BJ (cell line): ENCODE measurements at places on chromosomes 6 and 20.
A peak's percentile ranks its signal among the peaks of the same experiment; 100 is the strongest.

GRCh38 chr6:128754658-128755256, 128.2 kb upstream of the LAMA2 start:
- DNase-seq = no peak

DNA sequence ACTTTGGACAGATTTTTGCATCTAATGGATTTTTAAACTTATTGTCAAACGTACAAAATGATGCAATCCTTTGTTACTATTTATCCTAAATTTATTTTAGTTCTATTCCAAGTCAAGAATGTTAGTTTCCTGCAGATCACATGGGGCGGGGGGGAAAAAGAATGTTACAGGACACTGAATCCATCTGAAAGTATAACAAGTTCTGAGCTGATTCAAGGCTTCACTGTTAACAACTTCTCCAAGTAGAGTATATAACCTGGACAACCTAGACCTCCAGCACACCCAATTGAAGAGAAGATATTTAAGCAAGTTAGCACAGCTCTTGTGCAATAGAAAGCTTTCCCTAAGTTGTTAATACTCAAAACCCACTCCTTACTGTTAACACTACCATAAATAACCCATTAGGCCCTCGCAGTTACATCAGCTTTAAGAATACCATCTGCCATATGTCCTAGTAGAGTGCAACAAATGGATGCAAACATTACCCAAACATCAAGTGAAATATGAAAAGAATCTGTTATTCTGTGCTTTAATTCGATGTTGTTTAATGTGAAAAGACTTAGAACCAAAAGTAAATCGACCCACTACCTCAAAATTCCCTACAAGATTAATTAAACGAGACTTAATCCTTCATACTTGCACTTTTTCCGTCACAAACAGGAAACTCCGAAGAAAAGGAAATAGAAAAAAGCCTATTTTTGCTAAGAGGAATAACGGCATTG, 1.3 kb downstream of the SEC63 start:
- no peak for DNase-seq

DNA sequence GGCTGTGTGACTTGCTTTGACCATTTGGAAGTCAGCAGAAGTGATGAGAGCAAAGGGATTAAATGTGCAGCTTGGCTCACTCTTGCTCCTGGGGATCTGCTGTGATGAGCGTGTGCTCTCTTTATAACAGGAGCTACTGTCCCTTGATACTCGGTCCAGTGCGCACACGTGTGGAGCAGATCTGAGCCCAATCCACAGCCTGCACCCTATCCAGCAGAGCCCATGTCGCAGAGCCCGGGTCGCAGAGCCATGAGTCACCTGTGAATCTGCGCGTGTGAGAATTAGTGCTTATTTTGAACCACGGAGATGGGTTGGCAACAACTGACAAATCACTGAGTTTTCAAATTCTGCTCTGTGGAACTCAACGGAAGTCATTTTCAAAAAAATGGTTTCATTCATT, 291.0 kb upstream of the SULF2 start:
- DNase-seq = no peak

GRCh38 chr6:32439602-32440214, at the start of gene HLA-DRA:
HLA-DRA (plus strand) TSS chr6:32439887; CDS start chr6:32439951, 64 bp downstream.
- DNase-seq = peak; percentile 6

- no peak for DNase-seq
These were observed 55.1 kb downstream of the IRF4 start for GRCh38 chr6:446418-447366.

DNA sequence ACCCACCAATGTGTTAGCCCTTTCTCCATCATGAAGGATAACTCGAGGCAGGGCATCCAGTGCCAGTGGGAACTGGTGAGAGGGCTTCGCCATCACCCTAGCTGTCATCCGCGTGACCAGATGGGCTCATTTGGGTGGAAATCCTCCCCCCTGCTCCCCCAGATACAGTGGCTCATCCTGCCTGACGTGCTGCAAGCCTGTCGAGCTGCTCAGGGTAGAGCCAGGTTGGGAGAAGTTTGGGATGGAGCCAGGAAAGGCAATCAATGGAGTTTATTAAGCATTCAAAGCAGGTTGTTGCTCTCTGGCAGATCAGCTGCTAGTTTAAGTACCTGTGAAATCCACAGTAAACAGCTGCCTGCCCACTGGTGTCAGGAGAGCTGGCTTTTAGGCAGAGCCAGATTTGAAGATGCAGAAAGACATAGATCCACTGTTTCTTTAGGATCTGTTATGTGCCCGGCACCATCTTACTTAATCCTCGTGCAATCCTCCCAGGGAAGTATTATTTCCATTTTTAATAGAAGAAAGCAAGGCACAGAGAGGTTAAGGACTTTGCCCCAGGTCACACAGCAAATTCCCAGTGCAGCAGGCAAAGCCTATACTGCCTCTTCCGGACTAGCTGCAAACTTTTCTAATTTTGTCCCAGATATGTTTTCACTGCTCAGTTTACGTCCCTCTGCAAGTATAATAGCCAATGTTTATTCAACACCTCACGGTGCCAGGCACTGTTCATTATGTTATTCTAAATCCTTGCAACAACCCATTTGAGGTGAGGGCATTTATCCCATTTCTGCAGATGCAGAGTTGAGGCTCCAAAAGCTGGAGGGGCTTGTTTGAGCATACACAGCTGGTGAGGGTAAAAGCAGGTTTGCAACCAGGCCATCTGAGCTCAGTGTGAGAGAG, 54.1 kb upstream of the KCNG1 start:
- no peak for DNase-seq

DNA sequence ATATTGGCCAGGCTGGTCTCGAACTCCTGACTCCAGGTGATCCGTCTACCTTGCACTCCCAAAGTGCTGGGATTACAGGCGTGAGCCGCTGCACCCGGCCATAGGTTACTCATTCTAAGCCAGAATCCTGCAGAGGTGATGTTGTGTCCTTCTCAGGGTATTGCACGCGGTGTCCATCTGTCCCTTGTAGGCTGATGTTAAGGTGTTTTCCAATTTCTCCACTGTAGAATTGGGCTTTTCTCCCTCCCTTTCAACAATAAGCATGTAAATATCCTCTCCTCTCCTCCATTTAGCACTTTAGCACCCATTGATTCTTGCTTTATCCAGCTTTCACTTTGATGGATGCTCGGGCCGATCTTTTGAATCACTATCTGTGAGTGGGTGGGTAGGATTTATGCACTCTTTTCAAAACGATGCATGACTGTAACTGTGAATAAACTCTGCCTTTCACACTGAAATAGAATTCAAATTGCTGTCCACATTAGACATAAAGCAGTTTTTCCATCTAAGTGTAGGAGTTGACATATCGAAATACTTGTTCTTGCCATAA, 52.6 kb downstream of the ZBTB2 start:
- no peak for DNase-seq

GRCh38 chr6:98471444-98471843, 362.9 kb upstream of the POU3F2 start:
- no peak for DNase-seq

DNA sequence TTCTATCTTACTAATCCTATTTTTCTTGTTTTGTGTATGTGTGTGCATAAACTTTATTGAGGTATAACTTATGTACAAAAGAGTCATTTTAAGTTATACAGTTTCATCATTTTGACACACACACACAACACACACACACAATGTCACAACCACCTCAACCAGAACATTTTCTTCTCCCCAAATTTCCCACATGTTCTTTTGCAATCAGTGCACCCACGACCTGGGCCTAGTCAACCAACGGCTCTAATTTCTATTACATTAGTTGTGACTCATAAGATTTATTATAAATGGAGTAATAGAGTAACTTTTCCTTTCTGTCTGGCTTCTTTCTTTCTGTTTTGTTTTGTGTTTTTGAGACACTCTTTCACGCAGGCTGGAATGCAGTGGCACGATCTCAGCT, 9.8 kb upstream of the POM121L2 start:
- no peak for DNase-seq

DNA sequence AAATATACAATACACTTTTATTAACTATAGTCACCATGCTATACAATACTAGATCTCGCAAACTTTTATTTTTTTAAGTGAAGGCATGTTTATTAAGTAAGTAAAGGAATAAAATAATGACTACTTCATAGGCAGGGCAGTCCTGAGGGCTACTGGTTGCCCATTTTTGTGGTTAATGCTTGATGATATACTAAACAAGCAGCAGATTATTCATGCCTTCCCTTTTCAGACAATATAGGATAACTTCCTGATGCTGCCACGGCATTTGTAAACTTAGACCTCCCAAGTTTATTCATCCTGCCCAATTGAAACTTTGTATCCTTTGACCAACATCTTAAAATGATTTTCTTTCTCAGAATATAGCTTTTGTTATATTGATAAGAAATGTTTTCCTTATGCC, 24.7 kb upstream of the HIVEP1 start:
- DNase-seq = no peak

DNA sequence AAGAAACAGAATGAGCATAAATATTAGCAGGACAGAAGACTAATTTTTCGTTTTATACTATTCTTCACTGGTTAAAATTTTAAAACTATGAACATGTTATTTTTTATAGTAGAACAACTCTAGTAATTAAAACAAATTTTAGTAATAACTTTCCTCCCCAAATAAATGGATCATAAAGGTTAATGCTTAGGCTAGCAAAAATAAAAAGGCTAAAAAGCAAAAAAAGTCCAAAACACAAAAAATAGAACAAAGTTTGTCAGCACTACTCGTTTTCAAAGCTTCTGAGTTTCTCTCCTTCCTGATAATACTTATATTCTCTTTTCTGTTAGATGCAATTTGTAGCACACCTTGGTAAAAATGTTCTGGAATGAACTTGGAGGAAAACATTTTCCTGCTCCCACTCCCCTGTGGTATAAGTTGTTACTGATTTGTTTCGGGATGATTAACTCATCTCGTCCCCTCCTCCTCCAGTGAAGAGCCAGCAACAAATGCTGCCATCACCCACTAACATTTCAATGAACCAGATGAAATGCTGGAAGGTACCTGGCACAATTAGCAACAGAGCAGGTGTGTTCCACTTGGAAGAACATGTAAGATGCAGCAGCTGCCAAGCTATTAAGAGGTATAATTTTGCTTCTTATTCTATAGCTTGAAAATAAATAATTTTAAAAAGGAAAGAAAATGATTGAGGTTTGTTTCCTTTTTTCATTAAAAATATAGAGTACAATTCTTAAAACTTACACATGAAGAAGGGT, 130.5 kb downstream of the MYB start:
- no peak for DNase-seq

DNA sequence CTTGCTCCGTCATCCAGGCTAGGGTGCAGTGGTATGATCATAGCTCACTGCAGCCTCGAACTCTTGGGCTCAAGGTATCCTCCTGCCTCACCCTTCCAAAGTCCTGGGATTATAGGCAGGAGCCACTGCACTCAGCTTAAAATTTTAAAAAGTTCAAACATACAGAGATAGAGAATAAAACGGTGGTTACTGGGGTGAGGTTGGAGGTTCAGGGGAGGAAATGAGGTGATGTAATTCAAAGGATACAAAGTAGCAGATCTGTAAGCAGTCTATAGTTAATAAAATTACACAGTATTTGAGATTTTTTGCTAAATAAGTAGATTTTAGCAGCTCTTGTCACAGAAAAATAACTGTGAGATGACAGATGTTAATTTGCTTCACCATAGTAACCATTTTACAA, 7.5 kb upstream of the AFG1L start:
- no peak for DNase-seq

- no peak for DNase-seq
These were observed 40.4 kb upstream of the KIF25 start for GRCh38 chr6:167956983-167957492.

DNA sequence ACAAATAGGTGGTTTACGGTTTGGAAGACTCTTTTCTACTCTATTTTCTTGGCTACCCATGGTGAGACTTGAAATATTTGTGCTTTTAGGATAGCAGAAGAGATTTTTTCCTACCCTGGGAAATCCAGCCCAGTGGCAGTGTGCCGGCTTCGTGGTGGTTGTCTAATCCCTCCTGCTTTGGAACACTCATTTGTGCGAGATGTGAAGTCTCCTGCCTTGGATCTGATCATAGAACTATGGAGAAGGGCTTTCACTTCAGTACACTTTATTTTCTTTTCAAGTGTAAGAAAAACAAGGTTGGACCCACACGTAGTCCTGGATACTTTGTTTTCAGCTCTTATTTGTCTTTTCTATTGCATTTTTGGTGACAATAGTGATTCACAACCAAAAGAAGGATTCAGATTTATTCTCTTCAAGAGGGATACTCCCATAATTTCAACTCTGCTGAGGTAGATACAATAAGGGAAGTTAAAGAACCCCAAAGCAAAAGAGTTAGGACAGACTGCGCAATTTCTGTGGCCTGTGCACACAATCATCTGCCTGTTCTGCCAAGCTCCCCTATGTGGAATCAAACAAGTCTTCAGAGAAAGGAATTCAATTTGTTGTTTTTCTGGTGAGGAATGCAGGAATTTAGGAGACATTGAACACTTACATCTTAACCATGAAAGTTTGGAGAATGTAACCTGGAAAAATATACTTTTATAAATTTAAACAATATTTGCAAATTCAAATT, 413.2 kb downstream of the GJA1 start:
- DNase-seq = no peak

DNA sequence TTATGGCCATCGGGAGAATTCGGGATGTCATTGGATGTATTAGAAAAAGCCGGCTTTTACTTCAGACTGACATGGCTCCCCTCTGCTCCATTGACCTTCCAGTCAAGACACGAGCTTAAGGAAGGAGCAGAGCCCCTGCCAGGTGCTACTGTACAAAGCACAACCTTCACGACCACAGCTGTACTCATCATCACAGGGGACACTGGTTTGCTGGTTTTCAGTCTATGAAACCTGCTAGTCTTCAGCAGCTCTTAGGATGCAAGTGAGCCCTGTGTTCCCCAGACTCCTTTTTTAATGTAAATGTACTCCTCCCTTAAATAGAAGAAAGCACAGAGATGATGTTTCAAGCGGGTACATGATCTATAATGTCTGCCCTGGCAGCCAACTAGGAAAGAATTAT, 1.9 kb upstream of the TRAPPC3L start:
- DNase-seq = no peak

DNA sequence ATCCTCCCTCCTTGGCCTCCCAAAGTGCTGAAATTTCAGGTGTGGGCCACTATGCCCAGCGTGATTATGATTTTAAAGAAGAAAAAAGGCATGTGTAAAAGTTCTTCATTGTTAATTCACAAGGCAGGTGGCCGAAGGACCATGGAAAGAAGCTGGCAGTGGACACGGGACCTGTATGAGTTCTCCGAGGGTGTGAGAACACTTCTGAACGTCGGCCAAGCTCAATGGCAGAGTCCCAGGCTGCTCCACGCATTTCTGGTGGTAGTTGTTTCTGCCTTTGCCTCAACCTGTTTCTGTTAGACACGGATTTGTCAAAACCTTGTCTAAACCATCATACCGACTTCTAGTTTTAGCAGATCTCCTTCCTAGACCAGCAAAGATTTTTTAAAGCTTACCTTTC, 36.6 kb downstream of the IL20RA start:
- no peak for DNase-seq
